NCI-H510A (cell line): ENCODE measurements at places on chromosomes 11 and 22.

DNA sequence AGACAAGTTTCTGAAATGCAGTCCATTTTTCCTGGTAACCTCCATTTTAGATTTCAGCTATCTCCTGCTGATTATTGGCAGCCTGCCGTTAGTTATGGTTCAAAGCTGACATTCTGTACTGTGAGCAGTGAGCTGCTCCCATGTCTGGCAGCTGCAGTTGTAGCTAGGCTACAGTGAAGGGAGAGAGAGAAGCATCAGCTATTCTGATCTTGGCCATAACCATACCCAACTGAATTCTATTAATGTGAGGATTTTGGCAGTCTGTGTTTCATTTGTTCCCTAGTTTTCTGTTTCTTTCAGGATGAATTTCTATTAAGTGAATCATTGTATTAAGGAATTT, 33.4 kb downstream of the SIK2 start:
- no peak for DNase-seq

DNA sequence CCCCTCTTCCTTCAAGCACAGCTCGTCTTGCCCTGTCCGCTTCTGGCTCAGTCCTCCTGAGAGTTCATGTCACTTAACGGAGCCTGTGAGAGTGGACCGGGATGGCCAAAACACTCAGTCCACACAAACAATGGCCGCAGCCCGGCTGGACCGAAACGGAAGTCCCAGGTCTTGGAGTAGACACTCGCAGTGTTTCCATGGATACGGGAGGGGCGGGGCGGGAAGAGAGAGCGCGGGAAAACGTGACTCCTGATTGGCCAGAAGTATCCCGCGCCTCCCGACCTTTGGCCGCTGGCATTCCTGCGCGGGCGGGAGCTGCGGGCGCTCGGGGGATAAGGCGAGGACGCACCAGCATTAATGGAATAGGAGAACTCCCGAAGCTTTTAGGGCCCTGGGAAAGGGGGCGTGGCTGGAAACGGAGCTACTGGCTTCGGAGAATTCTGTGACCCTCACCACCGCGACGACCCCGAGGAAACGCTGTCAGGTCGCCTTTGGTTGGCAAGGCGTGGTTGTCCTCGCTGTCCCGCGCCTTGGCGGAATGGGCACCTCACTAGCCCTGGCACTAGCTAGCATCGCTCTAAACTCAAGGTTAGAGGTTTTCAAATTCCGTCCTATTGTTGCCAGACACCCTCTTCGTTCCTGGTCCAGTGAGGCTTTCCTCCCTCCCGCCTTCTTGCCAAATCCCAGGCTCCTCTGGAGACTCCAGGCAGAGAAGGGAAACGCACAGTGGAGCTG, at the start of the genes NLRP14 and ZNF214:
TSS of gene NLRP14 (plus strand) at position 297 of the 735 bp plus-strand sequence. CDS start 18,108 bp downstream, outside the sequence.
TSS of gene ZNF214 (minus strand) at position 164 of the 735 bp plus-strand sequence. CDS start 17,511 bp downstream, outside the sequence.
- peak; percentile 79 for DNase-seq

DNA sequence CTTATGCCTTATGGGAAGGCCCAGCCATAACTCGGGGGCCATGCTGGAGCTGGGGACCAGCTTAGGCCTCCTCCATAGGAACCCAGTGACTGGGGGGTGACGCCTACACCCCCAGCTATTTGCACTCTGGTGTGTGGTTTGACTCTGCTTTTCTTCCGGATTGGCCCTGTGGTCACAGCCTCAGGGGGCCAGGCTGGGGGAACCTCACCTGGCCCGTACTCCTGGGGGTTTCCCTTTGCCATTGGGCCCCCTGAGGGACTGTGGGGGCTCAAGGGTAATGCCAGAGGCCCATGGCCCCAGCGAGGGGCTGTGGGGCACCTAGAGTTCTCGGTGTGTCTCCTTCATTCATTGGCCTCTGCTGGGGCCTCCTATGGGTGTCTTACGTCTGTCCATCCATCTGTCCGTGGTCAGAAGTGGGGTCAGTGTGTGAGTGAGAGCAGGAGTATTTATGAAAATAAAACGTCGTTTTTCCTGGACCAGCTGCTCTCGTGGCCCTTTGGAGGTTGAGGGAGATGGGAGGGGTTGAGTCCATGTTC, 6.3 kb upstream of the SH3BP1 start:
- DNase-seq: no peak

GRCh38 chr11:123158033-123159003, 36.7 kb downstream of the CLMP start:
- no peak for DNase-seq

GRCh38 chr22:22887621-22888503, at the start of gene IGLL5:
Gene IGLL5 (plus strand): TSS chr22:22887816. CDS start chr22:22888054, 238 bp downstream.
- DNase-seq: no peak

DNA sequence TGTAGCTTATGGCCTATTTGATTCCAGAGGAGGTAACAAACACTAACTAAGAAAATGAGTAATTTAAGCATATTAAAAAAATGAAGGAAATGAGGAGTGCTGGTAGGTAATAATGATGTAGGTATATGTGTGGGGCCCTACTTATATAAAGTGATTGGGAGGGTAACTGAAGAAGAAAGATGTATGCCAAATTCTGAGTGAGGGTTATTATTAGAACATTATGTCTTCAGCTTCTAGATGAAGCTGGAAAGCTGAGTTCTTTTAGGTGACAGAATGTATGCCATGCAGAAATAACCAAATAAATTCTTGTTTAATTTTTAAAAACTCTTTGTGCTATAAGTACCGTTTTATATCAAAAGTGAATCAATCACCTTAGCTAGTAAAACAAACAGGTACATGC, 479.6 kb upstream of the TENM4 start:
- DNase-seq: no peak
